ENCODE measurements at places on chromosomes 7 and 10.

GRCh38 chr10:28400681-28401080, 97.8 kb upstream of the MPP7 start:
- DNase-seq, result no peak

DNA sequence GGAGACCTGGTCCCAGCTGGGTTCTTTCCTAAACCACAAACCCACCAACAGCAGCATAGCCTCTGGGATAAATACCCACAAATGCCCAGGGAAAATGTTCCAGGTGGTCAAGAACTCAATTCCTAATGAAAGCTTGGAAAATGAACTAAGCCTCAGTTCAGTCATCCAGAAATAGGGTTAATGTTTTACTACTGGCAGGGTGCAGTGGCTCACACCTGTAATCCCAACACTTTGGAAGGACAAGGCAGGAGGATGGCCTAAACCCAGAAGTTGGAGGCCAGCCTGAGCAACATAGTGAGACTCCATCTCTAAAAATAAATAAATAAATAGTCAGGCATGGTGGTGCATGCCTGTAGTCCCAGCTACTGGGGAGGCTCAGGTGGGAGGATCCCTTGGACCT, 82.2 kb downstream of the SVOPL start:
- no peak for DNase-seq

DNA sequence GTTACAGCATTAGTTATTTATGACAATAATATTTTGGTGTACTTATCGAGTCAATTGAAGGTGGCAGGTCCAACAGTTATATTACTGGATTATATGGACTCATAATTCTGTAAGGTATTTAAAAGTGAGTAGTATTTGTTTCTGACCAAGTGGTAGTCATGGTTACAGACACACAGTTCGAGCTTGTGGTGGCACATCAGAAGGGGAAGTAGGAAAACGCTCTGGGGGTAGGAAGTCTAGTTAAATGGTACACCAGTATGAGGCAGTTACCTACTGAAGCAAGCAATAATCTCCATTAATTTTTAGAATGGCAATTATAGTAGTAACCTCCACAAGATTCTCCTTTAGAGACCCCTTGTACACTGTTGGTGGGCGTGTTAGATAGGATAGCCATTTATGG, 541.2 kb downstream of the ETV1 start:
- DNase-seq, result no peak

DNA sequence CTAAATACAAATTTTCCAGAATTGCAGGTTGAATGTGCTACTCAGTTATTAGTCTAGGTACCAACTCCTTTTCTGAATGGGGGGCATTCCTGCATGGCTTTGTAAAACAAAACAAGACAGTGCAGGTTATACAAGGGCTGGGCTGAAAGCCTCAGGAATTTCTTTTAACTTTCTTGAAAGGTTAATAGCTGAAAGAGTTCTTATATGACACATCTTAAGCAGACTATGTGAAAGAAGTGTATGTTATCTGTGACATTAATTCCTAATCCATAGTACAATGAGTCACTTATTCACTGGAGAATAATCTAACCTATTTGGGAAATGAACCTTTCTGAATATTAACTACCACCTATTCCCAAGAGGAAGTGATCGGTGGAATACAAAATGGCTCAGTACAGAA, 115.6 kb upstream of the FAM133B start:
- no peak for DNase-seq

DNA sequence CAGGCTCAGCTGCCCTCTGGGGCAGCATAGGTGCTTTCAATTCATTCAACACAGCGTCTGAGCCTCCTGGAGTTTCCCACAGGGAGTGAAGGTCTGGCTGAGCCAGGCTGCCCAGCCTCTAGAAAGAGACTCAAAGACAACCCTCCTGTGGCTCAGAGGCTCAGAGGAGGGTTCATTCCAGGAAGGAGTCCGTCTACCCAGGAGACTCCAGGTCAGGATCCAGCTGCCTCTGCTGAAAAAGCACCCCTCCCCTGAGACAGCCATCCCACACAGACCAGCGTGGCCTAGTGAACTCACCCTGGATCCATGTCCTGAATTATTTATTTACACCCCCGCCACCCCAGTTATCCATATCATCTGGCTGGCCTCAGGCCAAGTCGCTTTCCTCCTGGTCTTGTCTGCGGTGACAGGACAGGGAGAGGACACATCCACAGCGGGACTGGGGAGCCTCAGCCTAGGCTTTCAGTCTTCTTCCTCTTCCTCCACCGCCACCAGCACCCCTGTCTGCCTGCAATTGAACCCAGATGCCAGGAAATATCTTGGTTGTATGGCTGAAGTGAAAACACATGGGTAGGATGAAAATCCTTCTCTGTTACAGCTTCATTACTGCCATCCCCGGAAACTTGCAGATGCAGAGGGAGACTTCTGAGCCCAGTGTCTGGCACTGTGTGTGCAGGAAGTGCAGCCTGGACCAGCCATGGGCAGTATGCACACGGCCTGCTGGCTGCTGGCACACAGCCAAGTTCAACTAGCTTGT, 44.0 kb upstream of the COL13A1 start:
- DNase-seq, result no peak

DNA sequence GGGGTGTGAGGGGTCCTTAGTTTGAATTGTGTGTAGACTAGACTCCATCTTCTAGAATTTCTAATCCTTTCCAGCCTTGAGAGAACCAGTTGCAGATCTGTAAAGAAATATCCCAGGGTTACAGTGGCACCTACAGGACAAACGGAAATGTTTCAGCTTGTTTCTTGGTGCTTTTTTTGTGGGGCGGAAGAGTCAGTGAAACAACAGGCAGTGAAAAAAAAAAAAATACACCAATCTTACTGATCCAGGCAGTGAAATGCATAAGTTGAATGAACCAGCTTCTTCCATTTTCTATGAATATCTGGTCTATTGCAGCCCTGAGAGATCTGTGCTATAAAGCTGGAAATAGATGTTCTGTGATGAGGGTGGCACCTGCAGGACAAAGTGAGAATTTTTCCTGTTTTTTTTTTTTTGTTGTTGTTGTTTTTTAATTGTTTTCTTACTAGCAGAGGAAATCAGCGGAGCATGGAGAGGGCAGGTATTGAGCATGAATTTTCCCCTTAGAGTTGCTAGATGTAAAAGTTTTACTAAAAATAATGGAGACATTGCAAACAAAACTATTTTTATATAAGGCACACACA, 81.9 kb upstream of the DYNC1I1 start:
- DNase-seq, result peak; percentile 27

DNA sequence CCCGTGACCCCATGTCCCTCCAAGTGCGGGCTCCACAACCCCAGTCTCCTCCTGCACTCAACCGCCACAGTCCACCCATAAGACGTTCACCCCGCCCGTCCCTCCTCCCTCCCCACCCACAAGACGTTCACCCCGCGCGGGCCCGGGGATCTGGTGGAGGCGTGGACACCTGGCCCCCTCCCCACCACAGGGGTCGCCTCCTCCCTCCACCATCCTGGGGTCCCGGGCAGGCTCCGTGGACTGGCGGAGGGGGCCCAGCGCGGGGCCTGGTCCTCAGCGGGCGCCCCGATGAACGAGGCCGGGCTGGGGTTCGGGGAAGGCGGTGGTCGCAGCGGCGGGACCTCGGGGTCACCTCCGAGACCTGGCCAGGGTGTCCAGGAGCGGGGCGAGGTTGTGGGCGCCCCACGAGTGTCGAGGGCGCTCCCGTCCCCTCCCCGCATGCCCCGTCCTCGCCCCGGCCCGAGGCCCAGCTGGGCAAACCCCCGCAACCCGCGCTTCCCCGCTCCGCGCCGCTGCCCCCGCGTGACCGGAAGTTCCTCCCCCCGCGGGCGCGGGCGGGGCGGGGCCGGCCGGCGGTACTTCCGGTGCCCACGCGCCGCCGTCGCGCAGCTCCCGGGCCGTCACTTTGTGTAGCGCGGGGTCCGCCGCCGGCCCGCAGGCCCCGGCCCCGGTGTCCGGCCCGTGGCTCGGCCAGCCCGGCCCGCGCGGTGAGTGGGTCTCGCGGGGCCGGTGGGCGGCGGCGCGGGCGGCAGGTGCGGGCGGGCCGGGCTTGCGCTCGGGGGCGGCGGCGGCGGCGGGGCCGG, at the start of gene ZNF316:
TSS of gene ZNF316 (plus strand) at position 578 of the 803 bp plus-strand sequence. CDS start 5,092 bp downstream, outside the sequence.
- peak; percentile 73 for DNase-seq

All from memory B cell (primary cell).